Fibroblast of villous mesenchyme (primary cell): ENCODE measurements at places on chromosomes 7 and 10. TPM values are rescaled to one million over a fixed set of nuclear protein-coding genes. Genes with fewer than 3 reads are reported as not detected.

Gene KCNIP2
- total RNA-seq: 0.86 and 0.97 TPM in 2 replicates

Gene MAT1A
- total RNA-seq: not detected in 2 replicates

Gene OPALIN
- total RNA-seq: not detected in 2 replicates

Gene GNG11
- total RNA-seq: 67.4 and 83.1 TPM in 2 replicates

- DNase-seq: peak; percentile 78
Observed at GRCh38 chr10:96614515-96614914, 27.7 kb upstream of the TM9SF3 start.

GRCh38 chr7:29033584-29033983 lies 75.5 kb upstream of the TRIL start:
- DNase-seq: no peak

DNA sequence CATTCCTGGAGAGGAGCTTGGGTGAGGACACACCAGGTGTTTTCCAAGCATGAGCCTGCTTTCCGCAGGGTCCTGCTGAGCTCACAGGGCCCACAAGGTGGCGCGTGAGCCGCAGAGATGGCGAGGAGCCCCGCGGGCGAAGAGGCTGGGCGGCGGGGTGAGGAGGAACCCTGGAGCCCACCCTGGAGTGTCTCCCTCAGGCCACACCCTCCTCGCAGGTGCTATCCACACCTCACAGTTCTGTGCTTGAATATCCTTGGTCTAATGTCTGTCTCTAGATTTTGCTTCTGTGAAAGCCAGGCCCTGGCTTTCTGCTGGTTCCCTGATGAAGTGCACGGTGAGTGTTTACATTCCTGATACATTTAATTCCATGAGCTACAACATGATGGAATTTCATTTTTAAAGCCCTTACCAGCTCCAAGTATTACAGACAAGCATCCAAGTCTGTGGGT lies 433.6 kb downstream of the ACTR3B start:
- no peak for DNase-seq

GRCh38 chr10:68813559-68813958 lies 13.8 kb upstream of the STOX1 start:
- DNase-seq: no peak

GRCh38 chr7:14144538-14144937 lies 155.1 kb upstream of the ETV1 start:
- no peak for DNase-seq

DNA sequence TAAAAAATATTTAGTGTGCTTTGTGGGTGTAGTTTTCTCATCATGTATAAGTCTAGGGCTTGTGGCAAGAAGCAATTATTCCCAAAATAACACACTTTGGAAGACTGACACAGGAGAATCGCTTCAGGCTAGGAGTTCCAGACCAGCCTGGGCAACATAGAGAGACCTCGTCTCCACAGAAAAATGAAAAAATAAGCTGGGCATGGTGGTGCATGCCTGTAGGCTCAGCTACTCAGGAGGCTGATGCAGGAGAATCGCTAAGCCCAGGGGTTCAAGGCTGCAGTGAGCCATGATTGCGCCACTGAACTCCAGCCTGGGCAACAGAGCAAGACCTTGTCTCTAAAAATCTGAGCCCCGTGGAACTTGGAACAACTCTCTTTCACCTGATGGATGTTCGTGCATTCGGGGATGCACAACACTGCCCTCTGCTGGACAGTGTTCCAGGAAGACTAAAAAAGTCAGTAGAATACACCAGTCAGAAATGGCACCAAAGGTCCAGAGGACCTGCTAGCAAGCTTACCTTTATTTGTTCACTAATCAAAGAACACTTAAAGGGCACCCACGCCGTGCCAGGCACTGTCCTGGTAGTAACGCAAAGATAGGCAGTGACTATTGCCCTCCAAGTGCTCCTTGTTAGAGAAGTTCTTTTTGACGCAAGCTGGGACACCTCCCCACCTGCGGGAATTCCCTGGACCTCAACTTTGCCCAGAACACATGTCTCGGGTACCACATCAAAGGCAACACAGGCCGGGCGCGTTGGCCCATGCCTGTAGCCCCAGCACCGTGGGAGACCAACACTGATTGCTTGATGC lies 81.9 kb upstream of the CALN1 start:
- DNase-seq: peak; percentile 33

- DNase-seq: peak; percentile 36
Observed at GRCh38 chr10:24858288-24859270, 93.8 kb downstream of the PRTFDC1 start.

DNA sequence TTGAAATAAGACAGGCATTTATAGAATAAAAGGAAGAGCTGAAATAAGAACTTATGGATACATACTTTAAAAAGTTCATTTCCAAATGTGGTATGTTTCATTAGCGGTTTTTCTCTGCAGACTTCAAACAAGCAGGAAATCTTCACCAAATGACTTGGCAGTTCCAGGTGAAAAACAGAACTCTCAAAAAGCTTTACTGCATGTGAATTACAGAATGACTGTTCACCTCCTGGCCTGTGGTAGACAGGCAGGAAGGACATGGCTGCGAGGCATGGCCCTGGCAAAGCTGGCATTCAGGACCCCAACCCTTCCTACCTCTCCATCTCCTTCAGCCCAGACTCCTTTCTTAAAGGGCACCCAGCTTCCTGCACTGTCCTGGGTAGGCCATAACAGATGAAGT lies 21.2 kb upstream of the ENO4 start:
- DNase-seq: no peak

DNA sequence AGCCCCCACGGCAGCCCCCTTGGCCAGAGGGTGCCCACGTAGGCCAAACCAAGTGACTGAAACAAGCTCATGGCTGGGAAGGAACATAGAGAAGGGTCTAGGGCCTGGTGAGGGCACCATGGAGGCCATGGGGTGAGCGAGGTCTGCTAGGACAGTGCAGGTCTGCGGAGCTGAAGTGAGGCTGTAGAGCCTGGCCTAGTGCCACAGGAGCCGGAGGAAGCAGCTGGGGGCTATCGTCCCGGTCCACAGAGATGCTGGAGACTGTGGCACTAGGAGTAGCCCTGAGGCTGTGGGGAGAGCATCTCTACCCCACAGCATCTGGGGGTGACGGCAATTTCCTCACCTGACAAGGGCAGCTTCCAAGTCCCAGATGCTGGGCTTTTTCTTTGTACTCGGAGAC lies 150.3 kb downstream of the ZNF22 start:
- DNase-seq: no peak

GRCh38 chr10:22017283-22018020 lies 13.9 kb upstream of the DNAJC1 start:
- peak; percentile 34 for DNase-seq

GRCh38 chr10:20004087-20004523 lies 187.9 kb downstream of the PLXDC2 start:
- peak; percentile 17 for DNase-seq

DNA sequence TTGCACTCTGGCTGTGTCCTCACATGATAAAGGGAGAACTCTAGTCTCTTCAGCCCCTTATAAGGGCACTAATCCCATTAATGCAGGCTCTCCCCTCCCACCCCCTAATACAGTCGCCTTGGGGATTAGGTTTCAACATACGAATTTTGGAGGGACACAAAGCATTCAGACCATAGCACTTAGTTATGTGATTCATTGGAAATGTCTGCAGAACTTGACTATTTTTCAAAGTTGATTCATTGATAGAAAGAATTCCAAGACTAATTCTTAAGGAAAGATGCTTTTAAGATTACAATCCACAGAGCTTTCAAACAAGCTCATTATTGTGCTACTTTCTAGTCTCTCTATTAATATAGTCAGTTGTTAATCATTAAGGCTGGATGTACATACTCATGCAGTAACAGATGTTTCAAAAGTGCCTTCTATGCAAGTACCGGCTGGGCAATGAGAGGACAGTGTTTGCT lies 85.3 kb upstream of the RPA3 start:
- DNase-seq: no peak

DNA sequence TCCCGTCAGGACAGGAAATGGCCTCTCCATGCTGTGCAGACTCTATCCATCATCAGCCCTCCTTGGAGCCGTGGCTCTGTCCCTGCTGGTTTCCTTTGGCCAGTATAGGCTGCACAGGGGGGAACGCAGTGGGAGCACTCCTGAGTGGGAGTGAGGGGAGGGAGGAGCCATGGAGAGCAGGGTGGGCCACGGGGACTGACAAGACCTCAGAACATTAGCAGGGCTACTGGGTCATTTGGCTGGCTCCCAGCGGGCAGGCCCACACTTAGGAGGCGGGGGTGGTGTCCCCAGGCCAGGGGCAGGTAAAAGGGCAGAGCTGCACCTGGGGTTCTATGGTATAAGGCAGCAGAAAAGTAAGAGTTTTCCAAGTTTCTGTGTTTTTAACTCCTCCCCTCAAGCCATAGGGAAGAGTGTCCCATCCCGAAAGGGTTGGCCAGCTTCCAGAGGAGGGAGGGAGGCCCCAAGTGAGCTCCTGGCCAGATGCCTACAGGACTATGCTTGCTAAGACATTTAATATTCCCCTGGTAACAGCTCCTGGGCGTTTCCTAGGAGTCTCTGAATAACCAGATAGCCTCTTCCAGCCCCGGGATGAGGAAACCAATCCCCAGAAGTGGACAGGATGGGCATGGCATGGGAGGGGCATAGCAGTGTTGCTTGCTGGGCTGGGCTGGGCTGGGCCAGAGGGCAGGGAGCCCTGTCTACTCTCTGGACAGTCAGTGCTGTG lies 5.5 kb upstream of the OPN4 start:
- peak; percentile 70 for DNase-seq

GRCh38 chr7:117600911-117601310 lies 121.1 kb downstream of the CFTR start:
- DNase-seq: no peak

GRCh38 chr7:51068401-51068800 lies 248.2 kb downstream of the COBL start:
- DNase-seq: no peak
